ENCODE measurements at places on chromosomes 3 and 15.

DNA sequence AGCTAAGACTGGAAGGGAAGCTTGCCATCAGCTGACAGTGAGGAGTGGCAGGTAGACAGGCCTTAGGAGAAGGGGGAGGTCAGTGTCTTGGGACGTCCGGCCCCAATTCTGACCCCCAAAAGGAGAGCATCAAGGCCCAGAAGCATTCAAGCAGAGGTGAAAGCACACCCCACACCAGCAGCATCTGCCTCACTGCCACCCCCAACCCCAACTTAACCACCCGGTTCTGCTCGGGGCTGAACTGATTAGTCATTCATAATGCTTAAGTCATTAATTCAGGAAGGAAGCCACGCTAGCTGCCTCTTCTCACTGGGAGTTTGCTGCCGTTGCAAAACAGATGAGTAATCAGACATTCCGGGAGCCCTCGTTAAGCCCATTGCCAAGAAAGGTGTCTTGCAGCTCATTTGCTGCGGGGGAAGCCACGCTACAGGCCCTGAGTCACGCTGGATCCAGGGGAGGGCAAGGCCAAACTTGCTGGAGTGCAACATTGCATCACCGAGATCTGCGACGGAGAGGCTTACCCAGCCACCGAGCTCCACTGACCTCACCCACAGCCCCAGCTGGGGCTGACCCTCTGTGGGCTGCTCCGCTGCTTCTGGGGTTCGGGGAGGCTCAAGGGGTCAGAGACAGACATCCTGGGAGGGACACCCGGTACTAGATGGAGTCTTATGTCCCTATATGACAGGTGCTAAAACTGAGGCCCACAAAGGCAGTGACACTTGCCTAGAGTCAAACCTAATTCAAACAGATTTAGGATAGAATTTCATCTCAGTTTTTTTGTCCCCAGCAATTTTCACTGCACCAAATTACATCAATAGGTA lies 46.4 kb upstream of the HES1 start:
- peak; percentile 100 for DNase-seq

GRCh38 chr3:139202959-139203349 lies 140.9 kb upstream of the MRPS22 start:
- DNase-seq: no peak

DNA sequence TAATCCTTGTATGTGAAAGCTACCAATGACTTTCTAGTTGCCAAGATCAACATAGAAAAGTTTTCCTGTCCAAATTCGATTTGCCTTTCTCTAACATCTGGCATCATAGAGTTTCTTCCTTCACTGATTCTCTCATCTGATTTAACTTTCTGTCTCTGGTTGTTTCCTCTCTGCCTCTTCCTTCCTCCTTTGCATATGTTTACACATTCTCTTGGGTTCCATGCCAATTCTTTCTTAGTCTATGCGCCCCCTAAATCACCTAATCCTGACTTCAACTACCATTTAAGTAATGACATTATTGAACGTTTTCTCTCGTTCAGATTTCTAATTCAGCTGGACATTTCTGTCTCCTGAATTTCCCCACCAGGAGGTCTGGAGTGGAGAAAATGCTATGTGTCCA lies 561.9 kb upstream of the TGFBR2 start:
- DNase-seq: no peak

DNA sequence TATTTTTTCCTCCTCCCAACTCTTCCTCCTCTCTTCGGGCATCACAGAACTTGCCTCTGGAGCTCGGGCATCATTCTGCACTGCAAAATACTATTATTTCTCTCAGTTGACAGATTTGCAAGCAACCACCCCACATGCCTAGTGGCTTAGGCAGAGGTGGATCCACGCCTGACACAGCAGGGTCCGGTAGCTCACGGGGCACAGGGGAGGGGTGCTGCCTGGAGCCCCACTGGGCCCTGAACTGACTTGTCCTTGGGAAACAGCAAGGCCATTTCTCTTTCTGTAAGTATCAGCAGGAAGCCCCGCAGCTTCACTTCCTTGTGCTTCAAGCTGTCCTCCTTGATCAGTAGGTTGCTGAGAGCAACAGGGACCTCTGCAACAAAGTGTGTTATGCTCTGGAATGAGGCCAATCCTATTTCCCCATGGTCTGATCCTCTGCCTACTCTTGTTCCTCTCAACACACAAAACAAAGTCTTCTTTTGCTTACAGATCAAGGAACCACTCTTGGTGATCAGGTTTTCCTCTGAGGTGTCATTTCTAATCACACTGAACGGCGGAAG lies 69.1 kb downstream of the FAM174B start:
- no peak for DNase-seq

DNA sequence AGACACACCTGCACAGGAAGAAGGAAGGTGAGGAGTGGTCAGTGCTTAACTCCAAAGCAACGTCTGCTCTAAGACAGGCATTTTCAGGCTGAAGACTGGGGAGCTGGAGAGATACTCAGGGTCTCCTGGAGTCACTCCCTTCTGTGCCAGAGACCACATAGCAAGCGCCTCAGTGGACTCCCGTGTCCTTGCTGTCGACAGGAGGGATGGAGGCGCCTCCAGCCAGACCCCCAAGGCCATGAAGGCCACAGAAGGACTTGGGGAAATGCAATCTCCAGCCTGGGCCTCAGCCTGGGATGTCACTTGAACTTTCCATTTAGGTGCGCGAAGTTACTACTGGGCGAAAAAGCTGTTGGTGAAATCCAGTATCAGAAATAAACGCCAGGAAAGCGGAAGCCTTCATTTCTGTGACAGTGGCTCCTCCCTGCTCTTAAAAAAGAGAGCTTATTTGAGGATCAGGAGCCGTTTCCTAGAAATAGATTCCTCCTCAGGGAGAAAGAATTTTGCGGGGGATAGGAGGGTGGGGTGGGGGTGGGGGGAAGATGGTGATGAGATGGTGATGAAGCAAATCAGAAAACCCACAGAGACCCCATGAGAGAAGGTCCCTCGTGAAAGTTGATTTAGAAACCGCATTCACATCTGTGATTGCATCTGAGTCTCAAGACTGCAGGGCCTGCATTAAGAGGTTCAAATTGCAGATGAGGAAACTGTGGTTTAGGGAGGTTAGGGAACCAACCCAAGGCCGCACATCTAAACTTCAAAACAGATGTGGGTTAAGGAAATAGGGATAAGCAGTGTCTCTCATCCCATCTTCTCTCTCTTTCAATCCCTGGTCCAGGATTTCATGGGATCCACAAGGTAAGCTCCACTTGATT lies 78.8 kb downstream of the ATP2B2 start:
- DNase-seq: no peak
